ENCODE measurements at places on chromosomes 1 and 21. TPM values are rescaled to one million over a fixed set of nuclear protein-coding genes. Genes with fewer than 3 reads are reported as not detected.

The RPTN gene
- 0.09 TPM for total RNA-seq

The OPTC gene
- total RNA-seq = not detected

The CD1B gene
- not detected for total RNA-seq

The GJA8 gene
- total RNA-seq = not detected

All from esophagus squamous epithelium (tissue), 5 donors.